ENCODE measurements at places on chromosomes 12 and 14. TPM values are rescaled to one million over a fixed set of nuclear protein-coding genes. Genes with fewer than 3 reads are reported as not detected.

GRCh38 chr14:30728471-30728870, 106.4 kb downstream of the SCFD1 start:
- no peak overlapping the region for H3K27ac ChIP-seq
- H3K4me1 ChIP-seq: no peaks in the 10 kb centered on the region
- no peaks in the 10 kb centered on the region for H3K27me3 ChIP-seq
- no peak overlapping the region for H3K4me3 ChIP-seq

DNA sequence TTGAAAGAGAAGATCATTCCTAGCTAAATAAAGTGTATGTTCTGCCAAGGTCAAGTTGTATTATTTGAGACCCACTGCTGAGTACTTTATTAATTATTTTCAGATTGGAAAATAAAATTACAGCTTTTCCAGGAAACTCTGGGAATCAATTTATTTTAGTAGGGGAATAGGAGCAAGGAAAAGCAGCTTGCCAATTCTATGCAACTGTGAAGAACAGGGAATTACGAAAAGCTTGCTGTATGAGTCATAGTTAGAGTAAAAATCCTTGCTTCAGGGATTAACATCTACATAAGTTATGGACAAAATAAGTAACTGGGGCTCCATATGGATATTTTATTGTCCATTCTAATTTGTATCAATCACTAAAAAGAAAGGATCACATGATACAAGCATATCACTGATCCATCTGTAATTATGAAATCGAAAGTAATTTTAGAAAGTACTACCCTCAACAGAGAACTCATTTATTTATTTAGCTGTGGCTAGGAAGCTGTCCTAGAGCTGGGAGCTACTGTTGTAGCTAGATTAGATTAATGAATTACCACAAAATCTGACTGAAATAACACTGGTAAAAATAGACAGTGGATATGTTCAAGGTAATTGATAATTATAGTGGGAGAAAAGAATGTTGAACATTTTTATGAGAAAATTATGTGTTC, 303.5 kb upstream of the NPAS3 start:
- no peaks in the 10 kb centered on the region for H3K36me3 ChIP-seq
- H3K4me3 ChIP-seq: no peak overlapping the region
- H3K4me1 ChIP-seq: no peaks in the 10 kb centered on the region
- no peak overlapping the region for H3K27ac ChIP-seq

The SLC39A5 gene
- total RNA-seq: 1.7 TPM

- peaks cover 17% of the 10 kb centered on the region for H3K4me1 ChIP-seq
- H3K36me3 ChIP-seq: no peaks in the 10 kb centered on the region
- peaks cover 2% of the 10 kb centered on the region for H3K27me3 ChIP-seq
These were observed 77.2 kb upstream of the DCD start for GRCh38 chr12:54725233-54725843.

DNA sequence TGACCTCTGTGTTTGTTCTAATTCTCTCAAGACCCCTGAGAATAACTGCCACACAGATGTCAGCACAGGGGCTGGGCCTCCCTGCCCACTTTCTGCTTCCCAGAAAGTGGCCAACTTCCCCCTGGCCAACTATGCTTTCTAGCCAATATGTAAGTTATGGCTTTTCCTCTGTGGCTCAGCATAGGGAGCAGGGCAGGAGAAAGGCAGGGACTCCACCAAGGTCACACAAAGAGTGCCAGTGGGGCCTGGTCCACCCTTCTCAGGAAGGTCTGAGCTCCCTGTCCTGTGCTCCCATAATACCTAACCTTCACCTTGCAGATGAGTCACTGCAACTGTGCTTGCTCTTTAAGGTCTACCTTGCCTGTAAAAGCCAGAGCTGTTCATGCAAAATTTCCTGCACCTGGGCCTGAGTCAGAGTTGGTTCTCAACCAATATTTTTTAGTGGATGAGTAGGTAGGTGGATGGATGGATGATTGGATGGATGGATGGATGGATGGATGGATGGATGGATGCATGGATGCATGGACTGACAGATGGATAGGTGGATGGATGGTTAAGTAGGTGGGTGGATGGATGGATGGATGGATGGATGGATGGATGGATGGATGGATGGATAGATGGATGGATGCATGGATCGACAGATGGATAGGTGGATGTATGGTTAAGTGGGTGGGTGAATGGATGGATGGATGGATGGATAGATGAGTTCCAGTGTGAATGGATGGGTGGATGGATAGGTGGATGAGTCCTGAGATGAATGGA, 64.2 kb downstream of the DIO3 start:
- no peaks in the 10 kb centered on the region for H3K36me3 ChIP-seq
- no peak overlapping the region for H3K27ac ChIP-seq
- peaks cover 1% of the 10 kb centered on the region for H3K27me3 ChIP-seq
- H3K4me1 ChIP-seq: peaks cover 3% of the 10 kb centered on the region
- DNase-seq: no peak
- H3K4me3 ChIP-seq: no peak overlapping the region

GRCh38 chr12:3768911-3769447, 16.1 kb upstream of the CRACR2A start:
- H3K27me3 ChIP-seq: no peaks in the 10 kb centered on the region
- no peak overlapping the region for H3K27ac ChIP-seq
- H3K4me1 ChIP-seq: peaks cover 11% of the 10 kb centered on the region
- DNase-seq: no peak
- no peaks in the 10 kb centered on the region for H3K36me3 ChIP-seq
- no peak overlapping the region for H3K4me3 ChIP-seq

The GPR137C gene
- 0.19 TPM for total RNA-seq

GRCh38 chr12:47088021-47088944, 8.5 kb upstream of the AMIGO2 start:
- H3K36me3 ChIP-seq: peaks cover 8% of the 10 kb centered on the region
- H3K27me3 ChIP-seq: no peaks in the 10 kb centered on the region
- no peak overlapping the region for H3K27ac ChIP-seq
- peaks cover 36% of the 10 kb centered on the region for H3K4me1 ChIP-seq

- no peak for DNase-seq
- no peak overlapping the region for H3K27ac ChIP-seq
- H3K4me1 ChIP-seq: no peaks in the 10 kb centered on the region
- no peak overlapping the region for H3K4me3 ChIP-seq
These were observed 259.6 kb upstream of the PELI2 start for GRCh38 chr14:55858604-55859003.

The PTGER2 gene
- total RNA-seq: 12.9 TPM

DNA sequence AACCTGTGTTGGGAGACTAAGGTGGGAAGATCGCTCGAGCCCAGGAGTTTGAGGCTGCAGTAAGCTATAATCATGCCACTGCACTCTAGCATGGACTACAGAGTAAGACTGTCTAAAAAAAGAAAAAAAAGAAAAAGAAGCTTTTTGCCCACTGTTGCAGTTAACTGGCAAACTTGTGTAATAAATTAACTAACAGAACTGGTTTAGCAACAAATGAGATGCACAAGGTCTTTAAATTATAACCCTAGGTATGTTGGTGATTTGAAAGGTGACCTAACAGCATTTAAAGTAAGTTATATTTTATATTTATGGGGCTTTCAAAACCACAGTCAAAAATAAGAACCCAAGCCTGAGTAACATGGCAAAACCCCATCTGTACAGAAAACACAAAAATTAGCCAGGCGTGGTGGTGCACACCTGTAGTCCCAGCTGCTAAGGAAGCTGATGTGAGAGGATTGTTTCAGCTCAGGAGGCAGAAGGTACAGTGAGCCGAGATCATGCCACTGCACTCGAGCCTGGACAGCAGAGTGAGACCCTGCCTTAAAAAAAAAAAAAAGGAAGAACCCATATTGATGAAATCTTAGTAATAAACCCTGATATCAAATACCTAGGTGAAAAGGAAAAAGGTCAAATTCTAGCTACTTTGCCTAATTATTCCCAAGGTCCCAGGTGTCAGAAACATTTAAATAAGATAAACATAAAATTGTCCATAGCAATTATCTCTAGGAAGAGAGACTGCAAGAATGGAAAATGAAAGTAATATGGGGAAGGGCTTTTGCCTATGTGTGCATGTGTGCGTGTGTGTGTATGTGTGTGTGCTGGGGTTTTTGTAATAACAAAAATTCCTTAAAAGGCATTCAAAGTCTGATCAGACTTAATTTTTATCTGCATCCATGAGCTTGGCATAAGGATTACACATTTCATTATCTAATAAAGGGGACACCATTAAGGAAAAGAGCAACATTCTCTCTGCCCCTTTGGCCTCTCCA, 15.4 kb downstream of the SYNE2 start:
- H3K27ac ChIP-seq: peak overlapping the region; percentile 49
- peak overlapping the region; percentile 48 for H3K4me3 ChIP-seq
- peaks cover 59% of the 10 kb centered on the region for H3K4me1 ChIP-seq
- no peaks in the 10 kb centered on the region for H3K36me3 ChIP-seq
- DNase-seq: peak; percentile 24
- no peaks in the 10 kb centered on the region for H3K27me3 ChIP-seq
